ENCODE measurements at places on chromosomes 6 and 20.

GRCh38 chr6:42136508-42137193 lies 5.8 kb downstream of the C6orf132 start:
- no peak for DNase-seq

- DNase-seq = no peak
Measured at GRCh38 chr6:48626421-48626820, 515.4 kb upstream of the PTCHD4 start.

DNA sequence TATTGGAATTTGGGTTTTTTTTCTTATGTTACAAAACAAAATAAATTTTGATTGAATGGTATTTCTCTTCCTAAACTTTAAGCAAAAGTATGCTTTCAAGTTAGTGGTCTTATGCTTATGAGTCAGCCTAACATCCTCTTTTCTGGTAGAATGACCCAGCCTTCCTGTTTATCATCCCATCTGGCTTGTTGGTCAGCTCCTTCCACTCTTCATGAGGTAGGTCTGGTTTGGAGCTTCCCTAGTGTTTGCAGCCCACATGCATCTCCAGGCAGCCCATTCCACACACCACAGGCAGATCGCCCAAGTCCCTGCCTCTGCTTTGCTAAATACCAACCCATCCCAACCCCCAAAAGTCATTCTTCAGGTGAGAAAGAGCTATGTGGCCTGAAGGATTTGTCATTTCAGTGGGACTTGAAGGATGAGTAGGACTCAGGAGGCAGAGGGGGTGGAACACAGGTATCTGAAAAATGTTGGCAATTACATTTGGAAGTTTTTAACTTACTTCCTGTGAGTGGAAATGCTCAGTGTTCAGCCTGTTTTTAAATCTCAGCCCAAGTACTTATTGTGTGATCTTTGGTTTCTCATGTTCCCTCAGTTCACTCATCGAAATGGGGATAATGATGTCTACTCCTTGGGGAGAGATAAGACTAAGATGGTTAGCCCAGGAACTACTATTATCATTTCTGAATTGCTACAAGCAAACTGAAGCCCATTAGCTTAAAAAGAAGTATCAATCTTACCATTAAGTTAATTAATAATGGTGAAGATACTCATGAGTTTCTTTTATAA lies 294.0 kb downstream of the ADGB start:
- DNase-seq = no peak

GRCh38 chr6:19891451-19891850 lies 54.3 kb downstream of the ID4 start:
- no peak for DNase-seq

DNA sequence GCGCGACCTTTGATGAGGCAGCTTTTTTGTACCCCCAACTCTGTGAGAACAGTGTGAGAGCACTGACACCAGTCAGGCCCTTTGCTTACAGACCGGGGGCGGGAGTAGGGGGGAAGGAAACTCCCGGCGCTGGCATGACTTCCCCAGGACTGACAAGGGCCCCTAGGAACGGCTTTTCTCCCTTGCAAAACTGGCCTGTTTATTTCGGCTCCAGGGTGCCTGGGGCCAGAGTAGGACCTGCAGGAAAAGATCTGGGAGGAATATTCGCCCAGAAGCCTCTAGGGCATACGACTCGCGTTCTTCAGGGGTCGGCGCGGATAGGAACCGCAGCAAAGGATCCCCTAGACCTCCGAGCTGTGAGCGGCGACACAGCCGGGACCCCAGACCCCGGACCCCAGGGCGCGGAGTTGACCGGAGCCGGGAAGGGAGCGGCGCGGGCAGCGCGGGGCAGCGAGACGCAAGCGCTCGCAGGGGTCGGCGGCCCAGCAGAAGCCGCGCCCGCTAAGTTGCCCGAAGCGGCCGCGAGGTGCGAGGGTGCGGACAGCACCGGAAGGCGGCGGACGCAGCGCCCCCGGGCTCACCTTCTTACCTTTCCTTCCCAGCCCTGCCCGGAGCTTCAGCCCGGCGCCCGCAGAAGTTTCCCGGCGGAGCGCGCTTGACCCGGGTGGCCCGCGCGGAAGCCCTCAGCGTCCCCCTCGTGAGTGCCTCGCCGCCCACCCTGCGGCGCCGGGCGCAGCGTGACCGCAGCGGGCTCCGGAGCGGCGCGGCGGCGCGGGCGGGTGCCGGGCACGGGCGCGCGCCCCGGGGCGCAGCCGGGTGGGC lies at the start of gene POPDC3:
Gene POPDC3, minus strand, starts transcription at position 771 of the 822 bp plus-strand sequence. CDS start 18,105 bp downstream, outside the sequence.
- DNase-seq = no peak

DNA sequence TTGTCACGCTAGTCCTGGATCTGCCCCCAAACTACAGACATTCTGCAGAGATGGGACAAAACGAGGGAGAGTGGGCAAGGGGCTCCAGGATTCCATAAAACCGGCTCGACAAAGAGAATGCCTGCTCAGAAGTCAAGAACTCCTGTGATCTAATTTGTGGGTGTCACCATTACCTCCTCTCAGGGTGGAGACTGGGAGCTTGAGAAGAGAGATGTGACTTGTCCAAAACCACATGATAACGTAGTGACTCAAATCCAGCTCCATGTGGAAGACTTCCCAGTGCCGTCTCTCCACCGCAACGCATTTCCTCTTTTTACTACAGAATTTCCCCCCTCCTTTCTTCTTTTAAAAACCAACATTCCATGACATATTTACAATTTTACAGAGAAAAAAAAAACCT lies 44.3 kb downstream of the TRERF1 start:
- DNase-seq = no peak

GRCh38 chr20:19100975-19101374 lies 111.5 kb upstream of the SLC24A3 start:
- no peak for DNase-seq

DNA sequence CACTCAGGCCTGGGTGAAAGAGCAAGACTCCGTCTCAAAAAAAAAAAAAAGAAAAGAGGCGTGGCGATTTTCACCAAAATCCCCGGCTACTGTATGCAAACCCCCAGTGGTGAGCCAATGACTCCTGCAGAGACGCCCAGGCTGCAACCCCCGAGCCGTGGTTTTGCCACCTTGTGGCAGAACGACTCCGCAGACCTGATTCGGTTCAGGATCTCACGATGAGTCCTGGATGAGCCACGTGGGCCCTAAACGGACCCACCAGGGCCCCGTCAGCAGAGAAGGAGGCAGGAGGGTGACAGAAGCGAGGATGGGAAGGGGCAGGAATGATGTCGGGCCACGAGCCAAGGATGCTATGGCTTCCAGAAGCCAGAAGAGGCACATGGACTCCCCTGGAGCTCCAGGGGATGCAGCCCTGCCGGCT lies 42.5 kb downstream of the SLC2A4RG start:
- no peak for DNase-seq

GRCh38 chr20:52921340-52921739 lies 50.8 kb upstream of the TSHZ2 start:
- no peak for DNase-seq

- DNase-seq = no peak
Measured at GRCh38 chr20:47789081-47789763, 3.9 kb upstream of the SULF2 start.

- no peak for DNase-seq
Measured at GRCh38 chr6:127147534-127147933, 29.1 kb downstream of the RSPO3 start.

- no peak for DNase-seq
Measured at GRCh38 chr6:37373822-37374471, 20.2 kb downstream of the RNF8 start.

DNA sequence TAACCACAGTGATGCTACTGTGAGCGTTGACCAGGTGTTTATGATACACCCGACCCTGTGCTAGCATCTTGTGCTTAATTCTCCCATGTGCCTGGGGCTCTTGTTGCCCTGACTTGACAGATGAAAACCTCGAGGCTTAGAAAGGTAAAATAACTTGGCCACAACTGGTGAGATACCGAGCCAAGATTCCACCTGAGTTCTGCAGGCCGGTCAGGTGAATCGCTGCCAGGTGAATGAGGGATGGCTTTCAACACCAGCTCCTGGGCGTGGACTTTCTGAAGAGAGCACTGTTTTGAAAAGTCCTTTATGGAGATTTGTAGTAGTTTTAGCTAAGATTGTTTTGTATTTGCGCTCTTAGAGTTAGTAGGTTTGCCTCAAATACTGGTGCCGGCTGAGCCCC lies 12.2 kb upstream of the ZNF831 start:
- no peak for DNase-seq

GRCh38 chr6:111673937-111674336 lies 68.3 kb upstream of the TRAF3IP2 start:
- DNase-seq = no peak

- peak; percentile 59 for DNase-seq
Measured at GRCh38 chr6:32057966-32058365, 19.8 kb downstream of the CYP21A2 start.

GRCh38 chr6:21051777-21052176 lies 517.5 kb downstream of the CDKAL1 start:
- DNase-seq = no peak

GRCh38 chr20:41571006-41571405 lies 47.2 kb downstream of the CHD6 start:
- no peak for DNase-seq

- no peak for DNase-seq
Measured at GRCh38 chr20:47454298-47455132, 47.2 kb upstream of the NCOA3 start.

GRCh38 chr6:30557683-30557981 lies 537 bp downstream of the PRR3 start:
- no peak for DNase-seq

DNA sequence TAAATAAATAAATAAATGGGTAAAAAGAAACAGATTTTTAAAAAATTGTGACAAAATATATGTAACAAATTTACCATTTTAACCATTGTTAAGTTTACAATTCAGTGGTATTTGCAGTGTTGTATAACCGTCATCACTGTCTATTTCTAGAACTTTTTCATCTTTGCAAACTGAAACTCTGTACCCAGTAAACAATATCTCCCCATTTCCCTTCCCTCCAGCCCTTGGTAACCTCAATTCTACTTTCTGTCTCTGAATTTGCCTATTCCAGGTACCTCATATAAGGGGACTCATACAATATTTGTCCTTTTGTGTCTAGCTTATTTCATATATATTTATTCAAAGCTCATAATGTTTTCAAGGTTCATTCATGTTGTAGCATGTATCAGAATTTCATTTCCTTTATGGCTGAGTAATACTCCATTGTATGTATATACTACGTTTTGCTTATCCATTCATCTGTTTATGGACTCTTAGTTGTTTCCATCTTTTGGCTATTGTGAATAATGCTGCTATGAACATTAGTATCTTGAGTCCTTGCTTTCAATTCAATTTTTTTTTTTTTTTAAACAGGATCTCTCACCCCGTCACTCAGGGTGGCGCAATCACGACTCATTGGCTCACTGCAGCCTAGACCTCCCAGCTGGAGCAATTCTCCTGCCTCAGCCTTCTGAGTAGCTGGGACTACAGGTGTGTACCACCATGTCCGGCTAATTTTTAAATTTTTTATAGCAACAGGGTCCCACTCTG lies 8.9 kb downstream of the MANBAL start:
- no peak for DNase-seq

- no peak for DNase-seq
Measured at GRCh38 chr6:142462260-142462659, 160.5 kb downstream of the ADGRG6 start.

DNA sequence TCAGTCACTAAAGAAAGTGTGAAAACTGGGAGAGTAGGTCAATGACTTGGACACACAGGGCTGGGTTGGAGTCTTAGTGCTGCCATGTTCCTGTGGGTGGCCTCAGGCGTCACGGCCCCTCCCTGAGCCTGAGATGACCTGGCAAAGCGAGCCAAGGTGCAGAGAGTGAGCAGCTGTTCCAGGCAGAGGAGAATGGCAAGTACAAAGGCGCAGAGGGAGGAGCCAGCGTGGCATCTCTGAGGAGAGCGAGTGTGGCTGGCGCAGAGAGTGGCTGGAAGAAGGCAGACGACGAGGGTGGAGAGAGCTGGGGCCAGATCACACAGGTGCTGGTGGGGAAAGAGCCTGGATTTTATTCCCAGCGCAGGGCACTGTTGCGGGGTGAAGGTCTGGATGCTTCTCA lies 20.6 kb upstream of the CHMP4B start:
- no peak for DNase-seq

DNA sequence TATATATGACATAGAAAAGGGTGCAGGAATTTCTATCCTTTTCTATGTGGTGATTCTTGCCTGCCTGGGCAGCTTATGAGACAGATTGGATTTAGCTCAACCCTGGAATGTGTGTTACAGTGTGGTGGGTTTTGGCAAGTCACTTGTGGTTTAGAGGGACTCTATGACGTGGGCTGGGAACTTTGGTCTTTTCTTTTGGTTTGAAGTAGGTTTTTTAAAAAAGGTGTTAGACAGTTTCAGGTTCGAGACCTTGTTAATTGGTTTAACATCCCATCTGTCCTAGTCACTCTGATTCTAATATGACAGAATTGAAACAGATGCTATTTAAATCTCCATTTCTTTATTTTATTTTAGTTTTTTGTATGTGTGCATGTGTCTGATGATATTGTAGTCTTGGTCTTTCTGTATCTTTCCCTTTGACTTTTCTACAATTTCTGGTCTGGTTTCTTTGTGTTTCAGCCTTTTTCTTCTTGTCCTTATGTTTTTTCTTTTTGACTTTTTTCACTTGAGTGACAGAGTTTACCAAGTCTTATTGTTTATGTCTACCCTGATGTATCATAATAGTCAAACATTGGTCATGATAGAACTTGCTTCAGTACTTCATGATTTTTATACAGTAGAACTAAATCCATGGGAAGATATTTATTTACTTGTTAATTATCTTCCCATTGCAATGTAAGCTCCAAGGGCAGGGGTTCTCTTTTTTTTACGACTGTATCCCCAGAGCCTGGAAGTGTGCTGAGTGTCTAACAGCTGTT lies 174.3 kb downstream of the CDKAL1 start:
- DNase-seq = no peak

DNA sequence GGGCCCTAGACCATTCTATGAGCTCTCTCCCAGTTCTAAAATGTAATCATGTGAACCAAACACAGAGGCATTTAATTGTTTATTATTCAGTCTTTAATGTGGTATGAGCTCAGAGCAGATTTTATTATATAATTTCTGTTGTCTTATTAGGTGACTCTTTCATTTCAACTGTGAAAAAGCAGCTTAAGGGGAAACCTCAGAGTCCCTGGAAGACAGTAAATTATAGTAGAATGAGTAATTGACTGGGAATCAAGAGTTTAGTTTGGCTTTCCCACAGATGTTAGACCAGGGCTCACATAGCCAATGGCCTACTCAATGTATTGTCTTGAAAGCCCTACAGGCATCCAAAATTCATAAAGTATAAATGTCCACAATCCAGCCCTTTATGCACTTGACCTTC lies 390.4 kb upstream of the SLC35B3 start:
- no peak for DNase-seq

GRCh38 chr6:63683071-63683603 lies 47.5 kb downstream of the PHF3 start:
- no peak for DNase-seq

DNA sequence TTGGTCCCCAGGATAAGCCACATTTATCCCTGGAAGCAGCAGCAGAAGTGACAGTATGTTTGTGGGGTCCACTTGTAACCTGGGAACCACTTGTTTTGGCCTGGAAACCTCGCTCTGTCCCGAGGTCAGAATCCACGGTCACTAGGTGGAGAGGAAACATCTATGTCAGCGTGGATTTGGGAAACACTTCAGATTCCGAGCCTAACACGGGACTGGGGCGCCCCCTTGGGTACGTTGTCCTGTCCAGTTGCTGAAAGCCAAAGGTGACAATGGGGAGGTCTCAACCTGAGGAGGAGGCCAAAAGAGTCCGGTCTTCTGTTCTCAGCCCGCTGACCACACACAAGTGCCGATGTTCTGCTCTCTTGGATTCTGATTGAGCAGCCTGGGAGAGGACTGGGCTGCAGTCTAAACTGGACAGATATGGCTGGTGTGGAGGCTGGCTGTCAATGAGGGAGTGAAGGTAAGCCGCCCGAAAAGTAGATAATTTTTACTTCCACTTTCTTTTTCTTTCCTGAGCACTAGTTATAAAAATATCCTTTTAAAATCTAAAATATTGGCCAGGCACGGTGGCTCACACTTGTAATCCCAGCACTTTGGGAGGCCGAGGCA lies 4.9 kb upstream of the ZFP57 start:
- DNase-seq = no peak
